Activated naive CD8-positive, alpha-beta T cell treated with anti-CD3 and anti-CD28 coated beads, Interleukin-2, amount 10 ng/mL, durations not matched to agents 7 days and 5 days (primary cell): ENCODE measurements at places on chromosomes 11 and 22.
A peak's percentile ranks its signal among the peaks of the same experiment; 100 is the strongest.

GRCh38 chr11:64355078-64355940, 3.7 kb upstream of the RPS6KA4 start:
- DNase-seq, result peak; percentile 64

DNA sequence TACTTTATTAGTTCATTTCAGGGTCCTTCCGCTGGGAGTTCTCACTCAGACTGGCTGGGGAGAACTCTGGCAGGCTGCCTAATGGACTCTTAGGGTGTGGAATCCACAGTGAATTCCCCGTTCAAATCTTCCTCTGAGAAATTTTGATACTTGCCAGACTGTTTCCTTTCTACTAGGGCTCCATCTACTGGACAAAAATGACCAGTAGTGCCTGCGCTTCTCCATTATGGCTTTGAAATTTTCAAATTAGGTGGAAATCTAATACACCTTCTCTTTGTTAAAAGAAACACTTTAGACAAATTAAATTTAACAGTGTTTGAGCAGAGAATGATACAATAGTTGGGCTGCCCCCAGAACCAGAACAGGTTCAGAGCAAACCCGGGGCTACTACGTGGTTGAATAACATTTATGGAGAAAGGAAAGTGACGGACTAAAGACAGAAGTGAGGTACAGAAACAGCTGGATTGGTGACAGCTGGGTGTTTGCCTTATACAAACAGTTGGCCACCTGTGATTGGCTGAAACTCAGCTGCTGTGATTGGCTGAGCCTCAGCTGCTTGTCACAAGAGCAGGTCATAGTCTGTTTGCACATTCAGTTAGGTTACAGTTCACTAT, 52.9 kb upstream of the FDX1 start:
- no peak for DNase-seq

DNA sequence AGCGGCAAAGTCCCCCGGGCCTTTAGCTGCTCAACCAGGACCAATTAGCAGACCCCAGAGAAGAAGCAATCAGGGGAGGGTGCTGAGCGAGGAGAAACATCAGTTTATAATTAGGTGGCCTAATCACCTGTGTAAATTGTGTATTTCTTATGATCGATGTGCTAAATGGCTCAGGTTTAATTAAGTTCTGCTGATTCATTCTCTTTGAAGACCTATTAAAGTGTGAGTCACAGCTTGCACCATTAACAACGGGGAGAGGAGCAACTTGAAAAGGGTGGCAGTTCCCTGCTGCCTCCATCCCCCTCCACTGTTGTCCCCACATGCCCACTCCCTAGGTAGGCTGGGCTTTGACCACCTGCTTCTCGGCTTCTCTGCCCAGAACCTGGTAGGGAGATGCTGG, 10.7 kb downstream of the ISX start:
- DNase-seq, result no peak

DNA sequence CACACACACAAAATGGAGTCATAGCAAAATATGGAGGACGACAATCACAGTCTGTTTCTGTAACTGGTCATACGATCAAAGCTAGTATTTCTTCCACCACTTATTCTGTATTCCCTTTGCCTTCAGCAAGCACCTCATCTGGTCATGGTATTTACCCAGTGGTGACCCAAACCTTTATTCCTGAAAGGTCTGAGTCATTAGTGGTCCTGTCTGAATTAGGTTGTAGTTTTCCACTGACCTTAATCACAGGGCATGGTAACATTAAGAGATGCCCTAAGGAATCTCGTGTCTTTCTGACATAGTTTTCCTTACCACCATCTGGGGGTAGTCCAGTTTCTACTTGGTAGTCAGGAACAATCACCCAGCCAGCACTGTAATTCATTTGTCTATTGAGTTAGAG, 54.8 kb upstream of the CEP295 start:
- DNase-seq, result no peak

DNA sequence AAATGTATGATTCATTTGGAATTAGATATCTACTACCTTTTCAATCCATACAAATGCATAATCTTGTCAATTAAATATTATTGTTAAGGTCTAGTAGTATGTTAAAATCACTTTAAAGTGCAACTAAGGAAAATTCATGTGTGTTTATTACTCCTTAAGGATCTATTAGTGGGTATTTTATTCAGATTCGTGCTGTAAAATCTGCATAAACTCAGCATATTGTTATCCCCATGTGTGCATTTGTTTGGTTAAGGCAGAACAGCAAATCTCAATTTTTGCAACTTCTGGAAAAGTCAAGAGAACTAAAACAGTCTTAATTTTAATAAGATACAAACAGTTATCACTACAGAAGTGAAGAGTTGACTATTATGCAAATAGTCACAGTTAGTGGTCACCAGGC, 234.5 kb downstream of the SOX6 start:
- DNase-seq, result no peak

GRCh38 chr22:26679003-26679629, 21.7 kb downstream of the MIAT start:
- peak; percentile 79 for DNase-seq

DNA sequence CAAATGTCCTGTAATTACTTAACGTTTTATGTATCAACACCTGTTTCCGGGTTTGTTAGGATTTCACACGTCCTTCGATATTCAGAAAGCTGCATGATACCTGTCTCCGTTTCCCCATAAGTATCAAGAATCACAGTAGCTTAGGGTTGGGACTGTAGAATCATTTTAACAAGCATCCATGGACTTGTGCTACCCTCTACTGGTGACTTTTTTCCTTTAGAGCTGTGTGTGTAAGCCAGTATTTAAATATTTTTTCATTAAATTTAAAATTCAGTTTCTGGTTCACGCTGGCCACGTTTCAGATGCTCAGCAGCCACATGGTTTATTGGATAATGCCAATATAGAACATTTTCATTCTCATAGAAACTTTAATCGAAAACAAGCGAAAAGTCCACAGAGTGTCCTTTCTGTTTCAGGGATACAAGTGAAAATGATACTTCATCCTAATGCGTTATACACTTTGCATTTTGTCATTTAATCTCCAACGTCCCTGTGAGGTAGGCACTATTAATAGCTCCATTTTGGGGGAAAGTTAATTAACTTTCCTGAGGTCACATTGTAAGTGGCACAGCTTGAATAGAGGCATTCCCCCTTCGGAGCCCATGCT, 61.5 kb upstream of the SLC25A18 start:
- DNase-seq, result no peak
